Tongue (tissue), 3 donors: ENCODE measurements at places on chromosomes 2 and 18.

- no peak for DNase-seq
Observed at GRCh38 chr18:67545681-67546080, 29.2 kb upstream of the DSEL start.

DNA sequence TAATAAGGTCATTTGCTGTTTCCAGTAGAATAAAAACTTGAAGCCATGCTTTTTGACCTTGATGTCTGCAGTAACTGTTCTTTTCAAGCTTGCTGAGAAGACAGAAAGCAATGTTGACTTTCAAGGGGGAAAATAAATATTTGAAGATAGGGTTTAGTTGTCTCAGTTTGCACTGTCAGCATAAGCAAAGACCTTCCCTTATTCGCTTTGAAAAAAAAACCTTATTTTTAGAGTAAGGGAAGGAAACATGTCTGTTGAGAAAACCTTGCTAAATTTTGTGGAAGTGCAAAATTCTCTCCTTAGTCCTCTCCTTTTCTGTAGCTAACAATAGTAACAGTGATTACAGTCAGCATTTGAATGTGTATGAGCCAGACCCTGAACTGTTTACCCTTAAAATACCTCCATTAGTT, 43.1 kb downstream of the MAP4K4 start:
- no peak for DNase-seq

DNA sequence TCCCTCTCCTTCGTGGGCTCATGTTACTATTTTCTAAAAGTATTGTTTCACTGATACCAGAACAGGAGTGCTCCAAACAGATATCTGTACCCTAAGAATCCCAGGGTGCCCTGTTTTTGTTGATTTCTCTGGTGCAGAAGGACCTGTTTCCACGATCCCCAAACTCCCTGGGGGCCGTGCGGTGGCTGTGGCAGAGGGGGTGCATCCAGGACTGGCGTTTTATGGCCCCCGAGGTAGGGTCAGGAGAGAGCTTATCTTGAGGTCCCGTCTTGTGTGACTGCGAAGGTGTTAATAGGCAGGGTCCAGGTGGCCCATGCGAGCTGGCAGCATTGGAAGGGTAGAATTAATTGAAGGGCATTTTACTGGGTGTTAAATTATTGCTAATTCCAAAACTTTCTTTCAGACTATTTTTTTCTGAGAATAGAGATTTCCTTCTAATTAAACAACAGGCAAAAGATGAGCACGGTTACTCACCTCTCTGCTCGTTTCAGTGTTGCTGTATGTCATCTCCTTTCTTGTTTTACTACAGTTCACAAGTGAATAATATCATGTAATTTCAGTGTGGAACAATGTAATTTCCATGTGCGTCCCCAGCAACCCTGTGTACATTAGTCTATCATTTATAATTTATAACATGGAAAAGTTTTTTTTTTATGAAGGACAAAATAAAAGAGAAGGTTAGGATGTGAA, 8.2 kb downstream of the TWIST2 start:
- DNase-seq = no peak

DNA sequence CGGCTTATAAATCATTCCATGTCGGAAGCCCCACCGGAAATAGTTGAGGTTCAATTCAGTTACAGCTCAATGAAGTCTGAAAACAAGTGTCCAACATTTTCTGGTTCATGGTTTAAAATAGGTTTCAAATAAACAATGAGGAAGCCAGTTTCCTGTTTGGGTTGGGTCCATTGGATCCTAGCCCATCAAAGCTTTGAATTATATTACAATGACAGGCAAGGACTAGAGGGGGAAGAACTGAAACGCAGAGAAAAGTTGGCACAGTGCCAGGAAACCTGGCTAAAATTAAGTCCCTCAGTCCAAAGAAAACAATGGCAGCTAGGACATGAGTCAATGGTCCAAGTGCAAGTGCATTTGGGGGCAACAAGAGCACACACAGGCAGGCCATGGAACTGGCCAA, 32.0 kb downstream of the SLC14A1 start:
- DNase-seq = peak; percentile 60

DNA sequence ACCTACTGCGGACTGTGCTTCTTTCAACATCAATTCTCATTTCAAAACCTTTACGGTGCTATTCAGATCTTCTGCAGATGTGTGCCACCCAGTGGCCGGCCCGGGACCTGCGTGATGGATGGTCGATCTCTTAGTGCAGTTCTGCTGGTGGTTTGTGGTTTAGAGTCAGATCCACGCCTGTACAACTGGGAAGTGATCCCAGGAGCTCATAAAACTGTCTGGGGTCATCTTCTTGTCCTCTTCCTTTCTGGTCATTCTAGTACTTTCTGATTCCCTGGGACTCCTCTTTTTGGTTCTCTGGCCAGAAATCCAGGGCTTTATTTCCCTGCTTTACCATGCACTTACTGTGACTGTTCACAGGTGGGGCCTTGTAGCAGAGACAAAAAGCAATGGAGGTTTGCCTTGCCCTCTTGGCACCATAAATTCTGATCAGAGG, 15.8 kb upstream of the SELENOI start:
- peak; percentile 89 for DNase-seq

- no peak for DNase-seq
Observed at GRCh38 chr18:55523001-55523400, 65.0 kb downstream of the TCF4 start.

- no peak for DNase-seq
Observed at GRCh38 chr2:226439337-226439736, 360.3 kb downstream of the IRS1 start.

DNA sequence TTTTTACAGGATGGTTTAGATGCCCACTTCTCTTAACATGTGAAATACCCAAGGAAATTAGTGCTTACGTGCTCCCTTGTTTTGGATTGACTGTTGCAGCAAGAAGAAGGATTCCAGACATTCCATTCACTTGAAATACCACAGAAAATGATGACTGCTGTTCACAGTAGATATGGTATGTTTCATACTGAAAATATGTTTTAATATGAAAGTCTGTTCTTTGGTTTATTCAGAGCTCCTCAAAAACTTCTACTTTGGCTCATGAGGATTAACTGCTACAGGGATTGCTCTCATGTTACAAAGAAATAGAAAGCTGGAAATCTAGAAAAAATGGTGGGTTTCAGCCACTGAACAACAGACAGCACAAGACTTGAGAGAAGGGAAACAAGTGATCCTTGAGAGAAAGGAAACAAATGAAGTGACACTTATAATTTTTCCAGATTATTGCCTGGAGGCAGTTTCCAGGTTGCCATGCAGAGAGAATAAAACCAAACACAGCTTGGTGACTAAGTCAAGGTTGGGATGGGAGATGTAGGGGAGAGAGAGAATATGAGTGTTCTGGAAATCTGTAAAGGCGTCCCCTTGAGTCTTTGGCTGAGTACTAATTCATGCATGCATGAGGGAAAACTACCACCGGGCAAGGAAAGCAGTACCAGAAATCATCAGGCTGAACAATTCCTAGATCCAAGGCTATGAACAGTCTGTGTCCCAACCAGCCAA, 348.1 kb downstream of the CLIP4 start:
- DNase-seq = no peak

DNA sequence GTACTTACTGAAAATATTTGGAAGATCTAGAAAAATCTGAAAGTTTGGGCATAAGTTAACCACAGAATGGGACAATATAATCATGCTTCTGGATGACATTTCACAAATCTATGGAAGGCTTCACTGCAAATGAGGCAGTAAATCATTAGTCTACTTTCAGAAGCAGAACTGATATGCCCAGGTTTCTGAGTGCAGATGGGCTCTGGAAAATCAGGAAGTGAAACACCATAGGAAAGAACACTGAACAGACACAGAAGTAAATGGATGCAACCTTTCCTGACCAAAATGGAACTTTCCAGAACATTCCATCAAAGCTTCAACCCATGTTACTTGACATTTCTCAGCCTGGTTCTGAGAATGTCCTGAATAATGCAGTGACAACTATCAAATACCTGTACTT, 55.1 kb downstream of the KCNG3 start:
- no peak for DNase-seq

- DNase-seq = no peak
Observed at GRCh38 chr2:205473791-205474190, 208.5 kb upstream of the NRP2 start.
